ENCODE measurements at places on chromosomes 1 and 21. TPM values are rescaled to one million over a fixed set of nuclear protein-coding genes. Genes with fewer than 3 reads are reported as not detected.

The NGF gene
- 3.9 TPM for total RNA-seq

The RGS7 gene
- total RNA-seq = not detected

The SLC9C2 gene
- total RNA-seq = not detected

The SLC45A3 gene
- 0.68 TPM for total RNA-seq

The MCOLN2 gene
- 1.1 TPM for total RNA-seq

The LRRC71 gene
- not detected for total RNA-seq

The GPR157 gene
- total RNA-seq = 1.8 TPM

The RNU1-2 gene
- total RNA-seq = under 0.01 TPM

The COL16A1 gene
- total RNA-seq = 57.4 TPM

The SPOCD1 gene
- total RNA-seq = not detected

The GJB4 gene
- total RNA-seq = not detected

The CA14 gene
- total RNA-seq = 1.4 TPM

The RIIAD1 gene
- total RNA-seq = not detected

The S100A16 gene
- total RNA-seq = 37.8 TPM

The AGL gene
- 28.3 TPM for total RNA-seq

The LRRIQ3 gene
- total RNA-seq = 0.36 TPM

The ERG gene
- 6.4 TPM for total RNA-seq

The AK5 gene
- total RNA-seq = 0.33 TPM

The CELA3A gene
- not detected for total RNA-seq

The GIPC2 gene
- 1.1 TPM for total RNA-seq

The FAM167B gene
- 3.0 TPM for total RNA-seq

The NMNAT2 gene
- total RNA-seq = 5.0 TPM

The TNFAIP8L2 gene
- total RNA-seq = 9.5 TPM

The PTGFR gene
- 3.0 TPM for total RNA-seq

The FCRL4 gene
- not detected for total RNA-seq

The CAMK2N1 gene
- total RNA-seq = 18.3 TPM

The FASLG gene
- not detected for total RNA-seq

The UTS2 gene
- total RNA-seq = not detected

The TMPRSS15 gene
- total RNA-seq = not detected

The SPATA46 gene
- not detected for total RNA-seq

Data from sigmoid colon (tissue), 7 donors.